ENCODE measurements at places on chromosomes 6 and 20.

DNA sequence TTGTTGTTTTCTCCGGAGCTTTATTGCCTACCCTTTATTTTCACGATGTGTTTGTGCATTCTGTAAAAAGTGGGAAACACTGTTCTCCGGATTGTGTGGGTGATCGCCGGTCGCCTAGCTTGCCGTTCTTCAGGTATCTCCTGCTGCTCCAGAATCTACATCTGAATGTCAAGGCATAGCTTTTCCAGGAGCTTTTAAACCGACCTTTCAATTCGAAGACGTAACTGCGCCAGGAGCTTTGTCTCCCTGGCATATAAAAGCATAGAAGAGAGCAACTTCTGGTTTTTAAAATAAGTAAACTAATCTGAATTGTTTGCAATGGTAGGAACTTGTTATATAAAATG, 96.0 kb downstream of the HFE start:
- DNase-seq: peak; percentile 59

- no peak for DNase-seq
These were observed 82.7 kb downstream of the PTPRK start for GRCh38 chr6:128437685-128438084.

DNA sequence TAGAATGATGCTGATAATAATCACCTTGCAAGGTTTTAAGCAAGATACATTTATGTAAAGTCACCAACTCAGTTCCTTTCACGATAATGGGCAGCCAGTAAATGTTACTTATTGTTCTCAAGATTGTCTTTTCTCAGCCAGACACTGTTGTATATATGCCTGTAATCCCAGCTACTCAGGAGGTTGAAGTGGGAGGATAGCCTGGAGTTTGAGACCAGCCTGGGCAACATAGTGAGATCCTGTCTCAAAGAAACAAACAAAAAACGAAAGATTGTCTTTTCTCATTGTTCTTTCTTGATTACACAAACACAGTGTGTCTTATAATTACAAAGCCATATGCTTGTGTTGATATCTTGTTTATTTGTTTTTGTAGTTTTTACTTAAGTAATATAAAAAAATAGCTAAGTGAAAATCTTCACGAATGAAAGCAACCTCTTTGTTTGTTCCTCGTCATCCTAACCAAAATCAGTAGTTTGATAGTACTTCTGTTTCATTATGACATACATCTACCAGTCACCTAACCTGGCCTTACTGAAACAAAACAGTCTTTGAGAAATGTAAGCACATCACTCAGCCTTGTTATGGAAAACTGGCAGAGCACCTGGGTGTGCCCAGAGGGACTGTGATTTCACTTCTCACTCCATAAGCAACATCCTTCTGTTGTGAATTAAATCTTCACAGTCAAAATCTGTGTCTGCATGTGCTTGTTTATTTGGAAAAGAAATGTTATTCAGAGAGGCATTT, 436.2 kb upstream of the SOX4 start:
- no peak for DNase-seq

GRCh38 chr6:106381223-106381622, 20.7 kb downstream of the CRYBG1 start:
- DNase-seq: no peak

DNA sequence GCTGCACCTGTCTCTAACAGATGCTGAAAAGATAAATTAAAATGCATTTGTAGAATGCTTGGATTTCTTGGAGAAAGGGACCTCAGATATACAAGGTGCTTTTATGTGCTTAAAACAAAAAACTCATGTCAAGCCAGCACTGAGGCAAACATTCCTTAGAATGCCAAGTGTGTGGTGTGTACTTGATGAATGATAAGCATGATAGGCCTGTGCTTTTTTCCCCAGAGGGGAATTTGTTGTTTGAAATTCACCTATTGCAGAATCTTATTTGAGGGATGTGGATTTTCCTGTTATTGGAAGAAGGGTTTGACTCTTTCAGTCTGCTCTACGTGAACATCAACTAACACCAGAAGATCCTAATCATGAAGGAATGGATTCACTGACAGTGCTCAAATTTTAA, 28.8 kb downstream of the TTI1 start:
- no peak for DNase-seq

DNA sequence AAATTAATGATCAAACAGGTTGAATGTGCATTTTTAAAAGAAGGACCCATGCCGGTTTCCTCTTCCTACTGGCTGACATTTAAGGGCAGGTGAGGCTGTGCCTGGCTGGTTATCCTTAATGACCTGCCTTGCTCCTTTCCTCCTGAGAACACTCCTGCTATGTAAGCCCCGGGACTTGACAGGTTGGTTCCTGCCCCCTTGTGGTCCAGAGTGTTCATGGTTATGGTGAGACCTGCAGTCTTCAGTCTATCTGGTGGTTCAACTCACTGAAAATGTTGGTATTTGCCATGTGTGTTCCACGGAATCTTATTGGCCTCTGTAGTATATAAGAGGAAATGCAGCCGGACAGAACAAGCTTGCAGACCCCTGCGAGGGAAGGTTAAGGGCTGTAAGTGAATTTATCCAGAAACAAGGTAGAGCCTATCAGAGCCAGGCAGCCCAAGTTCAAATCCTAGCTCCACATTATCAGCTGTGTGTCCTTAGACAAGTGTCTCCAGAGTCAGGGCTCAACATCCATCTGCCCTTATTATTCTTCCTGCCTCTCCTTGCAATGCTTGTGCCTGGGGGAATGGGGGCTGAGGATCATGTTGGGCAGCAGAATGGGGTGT, 5.2 kb upstream of the BPIFA3 start:
- peak; percentile 76 for DNase-seq

GRCh38 chr20:9460518-9460917, 53.9 kb upstream of the LAMP5 start:
- DNase-seq: no peak

DNA sequence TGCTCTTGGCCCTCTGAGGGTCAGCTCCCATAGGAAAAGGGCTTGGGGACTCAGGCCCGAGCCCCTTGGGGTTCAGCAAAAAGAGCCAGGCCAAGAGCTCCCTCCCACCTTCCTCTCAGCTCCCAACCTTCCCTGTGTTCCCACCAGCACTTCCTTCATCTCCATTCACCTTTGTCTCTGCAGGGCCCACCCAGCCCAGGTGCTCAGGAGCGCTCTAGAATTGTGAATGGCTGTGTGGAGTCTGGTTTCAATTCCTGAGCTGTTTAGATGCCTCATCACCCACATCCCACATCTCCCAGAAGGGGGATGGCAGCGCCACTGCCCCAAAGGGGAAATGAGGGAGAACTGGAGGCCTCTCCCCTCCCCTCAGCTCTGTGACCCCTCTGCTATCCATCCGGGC, 7.7 kb downstream of the GRM4 start:
- no peak for DNase-seq

DNA sequence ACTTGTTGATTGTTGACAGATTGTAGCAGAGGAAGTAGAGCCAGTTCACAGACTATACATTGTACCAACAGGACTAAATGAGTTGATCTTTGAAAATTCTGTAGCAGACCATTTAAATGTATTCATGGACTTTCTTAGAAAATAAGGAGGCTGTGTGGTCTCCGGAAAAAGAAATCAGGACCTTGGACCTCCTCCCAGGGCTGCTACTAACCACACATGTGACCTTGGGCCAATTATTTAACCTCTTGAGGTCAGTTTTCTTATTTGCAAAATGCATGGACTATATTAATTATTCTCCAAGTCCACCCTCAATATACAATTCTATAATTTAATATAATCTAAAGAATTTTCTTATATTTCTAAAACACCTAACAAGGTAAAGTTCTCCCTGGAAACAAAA, 492.0 kb upstream of the JAG1 start:
- no peak for DNase-seq

GRCh38 chr6:87904011-87904410, 143.6 kb upstream of the SPACA1 start:
- DNase-seq: peak; percentile 28

GRCh38 chr6:110618591-110619267, 142.3 kb upstream of the SLC22A16 start:
- DNase-seq: peak; percentile 40

GRCh38 chr6:43916924-43917877, 147.2 kb downstream of the VEGFA start:
- DNase-seq: no peak

DNA sequence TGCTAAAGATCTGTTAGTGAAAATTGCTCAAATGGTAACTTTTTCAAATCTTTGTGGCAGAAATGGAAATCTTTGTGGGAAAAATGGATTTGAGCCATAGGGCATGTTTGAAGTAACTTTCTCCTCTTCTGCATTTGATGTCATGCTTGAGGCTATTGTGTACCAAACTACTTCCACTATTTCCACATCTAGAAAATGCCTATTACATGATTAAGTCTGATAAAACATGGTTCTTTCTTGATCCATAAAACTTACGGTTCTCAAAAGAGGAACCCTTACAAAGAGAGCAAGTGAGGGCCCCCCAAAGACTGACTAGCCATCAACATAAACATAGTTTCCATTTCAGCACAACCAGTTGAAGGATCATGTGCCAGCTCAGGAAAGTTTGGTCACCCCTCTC, 150.6 kb downstream of the NFATC2 start:
- no peak for DNase-seq

DNA sequence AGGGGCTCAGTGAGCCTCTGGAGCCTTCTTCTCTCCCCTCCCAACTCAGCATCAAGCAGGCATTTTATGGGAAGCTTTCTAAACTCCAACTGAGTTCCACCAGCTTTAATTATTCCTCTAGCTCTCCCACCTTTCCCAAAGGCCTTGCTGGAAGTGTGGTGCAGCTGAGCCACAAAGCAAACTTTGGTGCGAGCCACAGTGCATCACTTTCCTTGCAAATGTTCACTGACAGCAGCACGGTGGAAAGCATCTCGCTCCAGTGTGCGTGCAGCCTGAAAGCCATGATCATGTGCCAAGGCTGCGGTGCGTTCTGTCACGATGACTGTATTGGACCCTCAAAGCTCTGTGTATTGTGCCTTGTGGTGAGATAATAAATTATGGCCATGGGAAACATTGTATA, 78.8 kb downstream of the ASXL1 start:
- DNase-seq: peak; percentile 15

DNA sequence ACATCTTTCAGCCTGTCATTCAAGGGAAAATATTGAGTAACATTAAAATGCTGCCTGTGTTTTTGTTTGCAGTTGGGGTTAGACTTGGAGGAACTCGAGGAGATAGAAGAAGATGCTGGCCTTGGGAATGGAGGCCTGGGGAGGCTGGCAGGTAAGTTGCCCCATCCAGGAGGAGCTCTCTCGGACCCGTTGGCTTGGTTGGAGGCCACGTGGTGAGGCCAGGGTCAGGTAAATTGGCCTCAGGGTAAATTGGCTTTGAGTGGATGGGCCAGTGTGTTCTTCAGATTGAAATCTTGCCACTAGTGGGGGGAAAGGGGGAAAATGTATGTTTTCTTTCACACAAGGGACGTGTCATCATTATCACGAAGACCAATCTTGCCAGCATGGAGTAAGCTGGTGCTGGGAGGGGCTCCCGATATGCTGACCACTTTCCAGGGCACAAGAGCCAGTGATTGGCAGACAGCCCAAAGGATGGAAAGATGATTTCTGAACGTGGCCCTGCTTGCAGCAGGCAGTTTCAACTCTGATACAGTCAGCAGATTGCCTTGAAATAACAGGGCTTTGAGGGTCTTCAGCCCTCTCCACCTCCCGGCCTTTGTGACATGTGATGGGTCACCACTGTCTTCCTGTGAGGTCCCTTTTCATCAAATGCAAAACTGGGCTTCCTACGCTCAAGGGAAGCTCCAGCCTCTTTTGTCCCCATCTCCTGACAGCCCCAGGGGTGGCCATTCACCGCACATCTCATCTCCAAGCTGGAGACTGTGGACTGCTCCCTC, 21.4 kb downstream of the PYGB start:
- no peak for DNase-seq

GRCh38 chr6:43922426-43923375, 152.7 kb downstream of the VEGFA start:
- DNase-seq: no peak

GRCh38 chr20:45704969-45705637, at the start of gene WFDC10B:
Gene WFDC10B (minus strand): TSS chr20:45705019. CDS start chr20:45685992, 19,027 bp downstream.
- DNase-seq: no peak

DNA sequence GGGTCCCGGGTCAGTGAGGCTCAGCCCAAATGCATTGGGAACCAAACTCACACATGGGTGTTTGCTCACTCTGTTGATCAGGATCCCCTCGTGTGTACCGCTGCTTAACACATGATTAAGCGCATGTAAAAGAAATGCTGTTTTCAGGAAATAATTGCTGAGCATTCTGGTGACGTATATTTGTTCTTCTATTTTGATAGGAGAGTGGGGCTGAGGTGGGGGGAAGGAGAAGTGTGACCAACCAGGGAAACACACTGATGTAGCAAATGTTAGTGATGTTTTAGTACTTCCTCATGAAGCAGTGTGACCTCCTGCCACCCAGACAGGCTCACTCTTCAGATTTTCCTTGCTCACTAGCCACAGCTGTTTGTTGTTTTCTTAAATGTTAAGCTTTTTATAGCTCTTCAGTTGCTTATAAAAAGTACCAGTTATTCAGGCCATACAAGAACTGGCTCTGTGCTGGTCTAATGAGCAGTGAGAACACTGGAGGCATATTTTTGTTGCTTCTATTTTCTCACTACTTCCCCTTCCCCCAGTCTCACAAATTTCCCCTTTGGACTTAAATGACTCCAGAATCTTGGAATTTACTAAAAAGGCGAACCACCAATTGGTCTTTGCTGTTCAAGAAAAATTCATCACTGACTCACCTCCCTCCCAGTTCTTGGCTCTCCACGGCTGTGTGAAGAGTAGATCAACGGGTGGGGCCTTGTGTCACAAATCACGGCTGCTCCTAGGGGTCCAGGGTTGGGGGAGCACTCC, 79.2 kb upstream of the BACH2 start:
- DNase-seq: no peak

DNA sequence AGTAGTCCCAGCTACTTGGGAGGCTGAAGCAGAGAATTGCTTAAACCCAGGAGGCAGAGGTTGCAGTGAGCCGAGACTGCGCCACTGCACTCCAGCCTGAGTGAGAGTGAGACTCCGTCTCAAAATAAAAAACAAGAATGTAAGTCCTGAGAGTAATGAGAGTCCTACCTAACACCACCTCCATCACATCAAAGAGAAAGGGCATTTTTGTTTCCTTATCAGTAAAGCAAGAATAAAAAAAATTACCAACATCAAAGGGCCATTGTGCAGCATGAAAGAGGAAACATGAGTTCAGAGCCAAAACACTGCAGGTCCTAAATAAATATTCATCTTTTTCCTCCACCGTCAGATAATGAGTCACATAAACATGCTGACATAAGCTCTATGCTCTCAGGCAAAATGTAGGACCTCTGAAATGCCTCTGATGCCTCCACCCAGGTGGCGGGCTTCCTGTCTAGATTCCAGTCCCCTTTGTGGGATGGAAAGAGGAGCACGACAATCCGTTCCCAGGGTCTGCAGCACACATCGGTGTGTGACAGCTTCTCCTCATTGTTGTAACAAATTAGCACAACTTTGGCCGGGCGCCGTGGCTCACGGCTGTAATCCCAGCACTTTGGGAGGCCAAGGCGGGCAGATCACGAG, 7.2 kb downstream of the ATP9A start:
- peak; percentile 61 for DNase-seq

Data from H7 (cell line).